ENCODE measurements at places on chromosomes 11 and 22.

GRCh38 chr22:29028468-29028867 is 33.2 kb downstream of the C22orf31 start:
- DNase-seq: no peak

- DNase-seq: no peak
These were observed 16.5 kb upstream of the MEN1 start for GRCh38 chr11:64826578-64827450.

- no peak for DNase-seq
These were observed 17.0 kb upstream of the DNAJB7 start for GRCh38 chr22:40878922-40879321.

DNA sequence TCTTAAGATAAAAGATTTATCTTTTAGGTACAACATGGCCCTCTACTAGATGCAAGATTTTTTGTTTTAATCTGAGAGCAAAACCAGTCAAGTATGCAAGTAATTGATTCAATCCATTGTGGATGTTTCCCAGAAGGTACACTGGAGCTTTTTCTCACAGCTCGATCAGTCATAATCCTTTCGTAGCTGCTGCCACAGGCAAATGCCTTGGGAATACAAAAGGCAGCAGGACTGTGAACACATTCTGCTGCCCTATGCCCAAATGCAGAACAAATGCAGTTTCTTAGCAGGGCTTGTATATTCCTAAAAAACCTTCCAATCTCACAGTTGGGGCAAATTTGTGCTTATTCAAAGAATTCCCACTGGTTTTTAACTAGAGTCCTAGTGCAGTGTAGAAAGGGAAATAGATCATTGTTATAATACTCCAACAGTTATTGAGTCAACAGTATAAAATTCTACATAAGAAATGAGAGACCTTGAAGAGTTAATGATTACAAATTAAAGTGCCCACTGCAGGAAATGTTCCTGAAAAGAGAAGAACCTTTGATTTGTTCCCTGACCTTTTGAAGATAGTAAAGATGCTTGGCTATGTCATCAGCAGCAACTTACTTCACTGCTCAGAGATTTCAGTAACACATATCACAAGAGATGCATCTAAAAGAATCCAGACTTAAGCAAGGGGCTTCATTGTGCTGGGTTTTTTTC is 14.1 kb downstream of the LPXN start:
- DNase-seq: no peak

GRCh38 chr11:60625262-60625661 is 74.2 kb upstream of the MS4A8 start:
- DNase-seq: no peak

- DNase-seq: peak; percentile 16
These were observed 78.2 kb downstream of the FAM76B start for GRCh38 chr11:95711162-95711944.

DNA sequence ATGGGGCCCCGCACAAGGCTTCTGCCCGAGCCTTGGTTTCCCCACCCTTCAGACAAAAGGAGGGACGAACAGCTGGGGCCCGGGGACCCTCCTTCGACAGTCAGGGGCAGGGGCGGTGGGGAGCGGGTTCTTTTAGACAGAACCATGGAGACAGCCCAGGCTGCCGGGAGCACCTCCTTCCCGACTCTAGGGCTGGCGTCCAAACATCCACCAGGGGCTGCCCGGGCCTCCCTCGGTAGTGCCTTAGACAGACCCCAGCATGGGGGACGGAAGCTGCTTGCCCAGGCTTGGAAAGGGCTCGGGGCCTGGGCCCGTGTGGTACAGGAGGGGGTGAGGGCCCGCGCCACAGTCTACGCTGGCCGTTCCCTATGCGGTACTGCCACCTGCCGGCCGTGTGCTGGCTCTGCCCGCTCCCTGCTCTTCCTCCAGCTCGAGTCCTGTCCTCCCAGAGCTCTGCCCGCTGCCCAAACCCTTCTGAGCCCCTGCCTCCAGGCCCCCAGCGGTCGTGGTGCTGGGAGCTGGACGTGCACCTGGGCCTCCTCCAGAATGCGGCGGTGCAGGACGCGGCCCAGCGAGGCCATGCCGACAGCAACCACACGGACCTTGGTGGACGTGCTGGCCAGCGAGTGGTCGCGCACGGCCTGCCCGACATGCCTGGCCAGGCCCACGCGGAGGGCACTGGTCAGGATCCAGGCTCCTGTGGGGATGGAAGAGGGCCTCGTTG is 20.1 kb downstream of the TSSC4 start:
- peak; percentile 92 for DNase-seq

GRCh38 chr11:60336767-60337391 is 9.8 kb downstream of the MS4A6E start:
- DNase-seq: no peak

GRCh38 chr22:45686836-45687235 is 15.2 kb downstream of the ATXN10 start:
- DNase-seq: no peak
